ENCODE measurements at places on chromosomes 16 and 17.

DNA sequence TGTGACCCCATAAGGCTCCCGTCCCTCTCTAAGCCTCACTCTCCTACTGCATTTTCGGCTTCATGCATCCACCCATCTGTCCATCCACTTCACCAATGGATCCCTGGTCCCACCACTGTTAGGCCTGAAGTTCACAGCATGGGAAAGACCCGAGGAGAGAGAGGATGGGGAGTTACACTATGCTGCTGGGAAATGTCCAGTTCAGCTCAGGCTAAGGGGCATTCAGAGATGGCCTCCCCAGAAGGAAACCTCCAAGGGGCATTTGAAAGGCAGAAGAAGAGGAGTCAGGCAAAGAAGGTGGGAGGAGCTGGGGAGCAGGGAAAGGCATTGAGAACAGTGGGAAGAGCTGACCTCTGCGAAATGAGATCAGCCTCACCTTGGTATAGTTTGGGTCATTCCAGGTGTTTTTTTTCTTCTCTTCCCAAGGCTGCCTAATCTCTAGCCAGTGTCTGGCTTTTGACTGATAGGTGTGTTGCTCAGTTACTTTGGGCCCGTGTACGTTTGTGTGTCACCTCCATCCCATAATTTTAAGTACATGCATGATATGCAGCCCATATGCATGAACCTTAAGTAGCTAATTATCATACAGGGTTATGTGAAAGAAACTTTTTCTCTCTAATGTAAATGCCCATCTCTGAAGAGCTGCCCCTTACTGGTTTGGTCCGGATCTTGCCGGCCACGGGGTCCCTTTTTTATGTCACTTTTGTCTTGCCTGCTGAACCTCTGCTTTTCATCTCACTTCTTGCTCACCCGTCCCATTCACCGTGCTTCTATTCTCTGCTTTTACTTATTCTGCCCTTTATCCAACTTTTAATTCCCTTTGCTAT lies 11.6 kb upstream of the DRC7 start:
- DNase-seq = no peak

- DNase-seq = no peak
Observed at GRCh38 chr16:74898659-74899058, 86.3 kb downstream of the WDR59 start.

- no peak for DNase-seq
Observed at GRCh38 chr17:31488264-31488981, 96.9 kb downstream of the RAB11FIP4 start.

DNA sequence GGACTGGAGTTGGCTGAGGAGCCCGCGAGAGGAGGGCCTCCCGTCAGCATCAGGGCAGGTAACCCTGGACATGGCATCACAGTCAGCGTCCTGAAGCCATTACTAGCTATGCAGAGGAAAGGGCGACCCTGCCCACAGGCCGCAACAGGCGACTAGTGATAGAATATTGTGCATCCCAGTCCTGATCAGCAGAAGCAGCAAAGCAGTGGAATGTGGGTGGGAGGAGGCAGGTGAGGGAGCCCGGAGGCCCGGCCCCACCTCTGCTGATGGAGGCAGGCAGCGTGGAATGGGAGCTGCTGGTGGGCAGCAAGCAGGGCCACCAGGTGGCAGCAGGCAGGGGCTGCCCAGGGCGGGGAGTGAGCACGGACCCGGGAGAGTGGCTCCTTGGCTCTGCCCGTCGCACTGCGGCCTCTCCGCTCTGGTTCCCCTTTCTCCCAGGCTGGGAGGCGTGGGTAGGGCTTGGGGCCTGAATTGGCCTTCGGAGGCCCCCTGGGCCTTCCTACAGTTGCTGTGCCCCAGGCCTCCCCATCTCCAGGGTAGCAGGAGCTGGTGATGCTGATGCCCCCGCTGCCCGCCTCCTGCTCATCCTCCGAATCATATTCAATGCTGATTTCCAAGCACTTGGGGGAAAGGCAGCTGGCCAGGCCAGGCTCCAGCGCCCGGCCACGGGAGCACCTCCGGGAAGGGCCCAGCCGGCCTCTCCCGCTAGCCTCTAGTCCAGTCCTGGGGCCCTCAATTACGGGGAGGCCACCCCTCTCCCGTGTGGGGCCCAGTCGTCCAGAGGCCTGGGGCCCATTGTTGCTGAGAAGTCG lies 20.2 kb downstream of the TSPOAP1 start:
- no peak for DNase-seq

- no peak for DNase-seq
Observed at GRCh38 chr17:304461-304860, 48.1 kb downstream of the RPH3AL start.

DNA sequence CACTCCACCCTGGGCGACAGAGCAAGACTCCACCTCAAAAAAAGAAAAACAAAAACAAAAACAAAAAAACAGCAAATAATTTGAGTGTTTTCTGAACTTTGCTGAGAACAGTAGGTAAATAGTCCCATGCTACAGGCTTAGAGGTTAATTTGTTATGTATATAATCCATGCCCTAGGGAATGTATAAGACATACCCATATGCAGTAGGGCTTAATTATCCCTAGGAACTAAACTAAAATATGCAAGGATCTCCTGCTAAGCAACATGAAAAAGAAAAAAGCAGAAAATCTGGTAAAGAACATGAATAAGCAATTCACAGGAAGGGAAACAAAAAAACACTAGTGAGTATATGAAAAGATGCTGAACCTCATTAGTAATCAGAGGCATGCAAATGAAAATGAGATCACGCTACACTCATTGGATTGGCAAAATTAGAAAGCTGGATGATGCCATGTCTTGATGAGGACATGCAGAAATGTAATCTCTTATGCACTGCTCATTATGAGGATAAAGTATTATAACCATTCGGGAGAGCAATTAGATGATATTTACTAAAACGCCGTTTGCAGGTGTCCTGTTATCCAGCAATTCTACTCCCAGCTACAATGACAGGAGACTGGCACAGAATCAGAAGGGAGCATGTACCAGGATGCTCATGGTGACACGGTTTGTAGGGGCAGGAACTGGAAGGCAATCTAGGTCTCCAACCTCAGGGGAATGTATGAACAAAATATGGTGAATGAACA lies 5.6 kb downstream of the KCTD13 start:
- DNase-seq = no peak

DNA sequence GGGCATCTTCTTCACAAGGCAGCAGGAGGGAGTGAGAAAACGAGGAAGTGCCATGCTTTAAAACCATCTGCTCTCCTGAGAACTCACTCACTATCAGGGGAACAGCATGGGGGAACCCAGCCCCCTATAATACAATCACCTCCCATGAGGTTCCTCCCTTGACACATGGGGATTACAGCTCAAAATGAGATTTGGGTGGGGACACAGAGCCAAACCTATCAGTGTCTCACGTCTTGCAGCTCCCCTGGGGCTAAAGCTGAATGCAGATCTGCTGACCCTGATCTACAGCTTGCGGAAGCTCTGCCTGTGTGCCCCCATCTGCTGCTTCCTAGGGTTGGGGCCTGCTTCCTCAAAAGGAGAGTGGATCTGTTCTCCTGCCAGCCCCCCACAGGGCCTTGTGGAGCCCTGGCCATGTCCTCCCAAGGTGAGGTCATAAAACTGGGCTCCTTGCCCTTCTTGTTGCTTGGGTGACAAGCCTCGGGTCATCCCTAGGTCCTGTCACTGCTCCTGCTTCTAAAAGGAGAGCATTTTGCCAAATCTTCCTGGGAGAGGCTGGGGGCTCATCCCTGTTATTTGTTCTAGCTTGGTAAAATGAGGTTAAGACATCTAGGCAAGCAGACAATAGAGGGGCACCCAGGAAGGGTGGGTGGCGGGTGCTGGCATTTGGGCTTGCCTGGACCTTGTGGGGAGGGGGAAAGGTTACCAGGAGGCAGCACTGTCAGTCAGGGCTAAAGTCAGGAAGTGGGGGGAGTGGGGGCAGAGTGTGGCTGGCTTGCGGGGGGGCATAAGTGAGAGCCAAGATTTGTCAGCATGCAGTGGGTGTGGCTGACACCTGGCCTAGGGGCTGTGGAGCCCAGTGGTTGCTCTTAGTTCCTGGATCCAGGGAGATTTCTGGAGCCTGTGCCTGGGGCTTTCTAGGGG lies 16.0 kb downstream of the KRT33A start:
- DNase-seq = no peak

DNA sequence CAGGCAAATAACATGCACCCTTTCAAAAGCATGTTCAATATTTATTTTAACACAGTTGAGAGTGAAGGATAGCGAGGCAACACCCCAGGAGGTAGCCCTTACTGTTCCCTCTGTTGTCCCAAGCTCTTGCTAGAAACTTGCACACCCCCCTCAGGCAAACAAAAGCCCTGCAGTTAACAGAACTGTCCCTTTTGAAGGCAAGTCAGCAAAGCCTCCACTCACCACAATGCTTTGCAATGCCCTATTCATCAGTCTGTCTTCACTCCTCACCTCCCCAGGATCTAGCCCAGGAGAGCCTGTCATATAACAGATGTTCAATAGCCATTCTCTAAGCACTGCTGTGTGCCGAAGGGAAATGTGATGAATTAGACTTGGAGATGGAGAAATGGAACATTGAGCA lies 3.5 kb upstream of the CNEP1R1 start:
- no peak for DNase-seq

DNA sequence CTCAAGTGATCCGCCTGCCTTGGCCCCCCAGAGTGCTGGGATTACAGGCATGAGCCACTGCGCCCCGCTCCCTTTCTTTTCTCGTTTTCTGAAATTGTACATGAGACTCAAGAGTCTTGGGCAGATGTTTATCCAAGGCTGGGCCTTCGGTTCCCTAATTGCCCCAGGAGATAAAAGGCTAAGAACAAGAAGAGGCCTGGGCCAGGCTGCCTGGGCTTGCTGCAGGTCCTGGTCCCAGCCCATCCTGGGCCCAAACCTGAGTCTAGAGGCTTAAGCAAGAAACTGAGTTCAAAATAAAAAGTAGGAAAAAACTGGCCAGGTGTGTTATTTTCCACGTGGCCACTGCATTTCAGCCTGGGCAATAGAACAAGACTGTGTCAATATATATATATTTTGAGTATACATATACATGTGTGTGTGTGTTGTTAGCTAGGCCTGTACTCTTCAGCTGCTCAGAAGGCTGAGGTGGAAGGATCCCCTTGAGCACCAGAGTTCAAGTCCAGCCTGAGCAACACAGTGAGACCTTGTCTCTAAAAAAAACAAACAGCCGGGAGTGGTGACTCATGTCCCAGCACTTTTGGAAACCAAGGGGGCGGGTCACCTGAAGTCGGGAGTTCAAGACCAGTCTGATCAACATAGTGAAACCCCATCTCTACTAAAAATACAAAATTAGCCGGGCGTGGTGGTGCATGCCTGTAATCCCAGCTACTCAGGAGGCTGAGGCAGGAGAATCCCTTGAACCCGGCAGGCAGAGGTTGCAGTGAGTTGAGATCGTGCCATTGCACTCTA lies 6.8 kb upstream of the CLUH start:
- DNase-seq = no peak

DNA sequence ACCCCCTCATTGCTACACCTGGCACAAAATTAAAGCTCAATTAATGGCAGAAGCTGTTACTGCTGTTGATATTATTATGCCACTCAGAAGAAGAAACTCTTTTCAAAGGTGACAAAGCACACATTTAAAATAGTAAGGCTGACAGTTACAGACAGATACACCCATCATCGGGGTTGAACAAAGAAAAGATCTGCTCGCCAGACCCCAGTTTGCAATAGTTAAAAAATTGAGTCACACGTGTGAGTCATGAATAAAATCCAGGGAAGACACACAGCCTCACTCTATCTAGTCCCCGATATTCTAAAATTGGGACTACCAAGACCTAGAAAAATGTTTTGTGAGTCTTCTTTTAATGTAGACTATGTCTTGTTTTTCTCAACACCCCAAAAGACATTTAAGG lies 330.0 kb upstream of the SOX9 start:
- DNase-seq = no peak

- DNase-seq = no peak
Observed at GRCh38 chr17:63950940-63951907, 19.1 kb upstream of the CD79B start.

- DNase-seq = peak; percentile 74
Observed at GRCh38 chr17:37488009-37488604, 1.6 kb upstream of the DUSP14 start.

DNA sequence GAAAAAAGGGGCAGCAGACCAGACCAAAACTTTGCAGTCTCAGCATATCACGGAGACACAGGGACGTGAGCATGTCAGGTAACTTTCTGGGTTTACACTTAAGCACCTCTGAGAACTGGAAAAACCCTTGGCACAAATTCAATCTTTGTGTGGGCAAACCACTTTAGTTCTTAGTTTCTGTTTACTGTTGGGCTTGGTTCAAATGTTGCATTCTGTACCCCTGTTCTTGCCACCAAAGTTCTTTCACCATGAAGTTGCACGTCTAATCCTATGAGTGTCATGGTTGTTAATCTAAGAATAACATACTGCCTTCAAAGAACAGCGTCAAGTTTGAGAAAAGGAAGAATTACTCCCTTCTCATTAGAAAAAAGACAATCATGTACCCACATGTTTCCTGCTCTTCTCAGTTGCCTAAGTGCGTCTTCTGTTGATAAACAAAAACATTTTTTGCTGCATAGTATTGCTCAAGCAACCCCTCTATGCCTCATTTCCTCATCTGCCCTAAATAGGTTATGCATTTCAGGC lies 11.6 kb downstream of the KRT33A start:
- DNase-seq = no peak

DNA sequence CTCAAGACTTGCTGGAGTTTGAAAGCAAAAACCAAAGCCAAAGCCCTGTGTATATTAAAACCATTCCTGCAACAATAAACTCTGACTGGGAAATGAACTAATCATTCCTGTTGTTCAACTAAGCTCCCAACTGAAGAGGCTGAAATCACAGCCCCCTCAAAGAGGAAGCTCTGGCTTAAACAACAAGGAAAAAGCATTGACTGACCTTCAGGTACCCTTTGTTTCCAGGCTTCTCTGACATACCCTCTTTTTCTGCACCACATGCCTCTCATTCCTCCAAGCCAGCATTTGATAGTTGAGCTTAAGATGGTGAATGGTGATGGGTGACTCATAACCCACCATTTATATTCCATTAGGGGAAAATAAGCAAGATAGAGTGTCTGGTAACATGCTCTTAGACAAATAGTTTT lies 470.9 kb upstream of the SOX9 start:
- DNase-seq = no peak

- peak; percentile 49 for DNase-seq
Observed at GRCh38 chr17:63495491-63495890, 18.6 kb downstream of the ACE start.

GRCh38 chr17:7208027-7208571 lies 11.5 kb downstream of the DLG4 start:
- DNase-seq = no peak

DNA sequence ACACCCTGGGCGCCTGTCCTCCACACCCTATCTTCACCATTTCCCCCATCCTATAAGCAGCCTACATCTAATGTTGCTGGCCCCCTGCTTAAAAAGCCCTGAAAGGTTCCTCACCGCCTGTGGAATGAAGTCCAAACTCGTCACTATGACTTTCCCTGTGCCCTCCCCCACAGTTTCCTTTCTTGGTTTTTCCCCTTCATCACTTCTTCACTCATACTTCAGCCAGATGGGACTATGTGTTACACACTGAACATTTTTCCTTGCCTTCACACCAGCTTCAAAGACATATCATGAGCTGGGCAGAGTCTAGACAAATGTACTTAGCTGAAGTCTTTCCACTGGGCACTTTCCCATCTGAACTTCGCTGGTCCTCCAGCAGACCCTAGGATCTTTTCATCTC lies 1.5 kb upstream of the MARCHF10 start:
- DNase-seq = no peak

Measured in NCI-H1694 treated with DMSO at 0.1 percent for 48 hours (cell line).